ENCODE measurements at places on chromosomes 3 and 15. TPM values are rescaled to one million over a fixed set of nuclear protein-coding genes. Genes with fewer than 3 reads are reported as not detected.

The MED12L gene
- 1.2 TPM for total RNA-seq

The AP4E1 gene
- 12.1 TPM for total RNA-seq

The CYP1A2 gene
- not detected for total RNA-seq

The GOLGA6L25 gene
- not detected for total RNA-seq

The TRPM1 gene
- not detected for total RNA-seq

The CYP8B1 gene
- total RNA-seq, result not detected

The SLC12A8 gene
- 0.78 TPM for total RNA-seq

The C2CD4B gene
- total RNA-seq, result 2.5 TPM

The NCKIPSD gene
- total RNA-seq, result 49.6 TPM

The IL12A gene
- not detected for total RNA-seq

- no peak for DNase-seq
- peaks cover 9% of the 10 kb centered on the region for H3K4me1 ChIP-seq
- H3K36me3 ChIP-seq, result no peaks in the 10 kb centered on the region
- peak overlapping the region; percentile 59 for H3K4me3 ChIP-seq
- no peak overlapping the region for H3K27ac ChIP-seq
These were observed 1.2 kb downstream of the IGDCC4 start for GRCh38 chr15:65421360-65422215.

DNA sequence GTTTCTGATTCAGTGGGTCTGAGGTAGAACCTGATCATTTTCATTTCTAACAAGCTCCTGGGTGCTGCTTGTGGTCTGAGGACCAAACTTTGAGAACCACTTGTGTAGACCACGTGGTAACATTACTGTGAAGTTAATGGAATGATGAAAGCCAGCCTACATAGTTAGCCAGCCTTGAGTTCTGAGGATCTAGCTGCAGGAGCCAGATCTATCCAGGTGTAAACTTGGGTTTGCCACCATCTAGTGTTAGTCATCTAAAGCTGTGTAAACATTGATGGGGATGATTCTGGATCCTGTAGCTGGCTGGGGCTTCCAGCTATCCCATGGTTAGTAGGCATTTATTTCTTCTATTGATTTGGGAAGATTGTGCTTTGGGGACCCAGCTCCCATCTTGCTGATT, 170.0 kb downstream of the TMEM108 start:
- H3K36me3 ChIP-seq, result no peaks in the 10 kb centered on the region
- H3K4me3 ChIP-seq, result no peak overlapping the region
- no peaks in the 10 kb centered on the region for H3K27me3 ChIP-seq

DNA sequence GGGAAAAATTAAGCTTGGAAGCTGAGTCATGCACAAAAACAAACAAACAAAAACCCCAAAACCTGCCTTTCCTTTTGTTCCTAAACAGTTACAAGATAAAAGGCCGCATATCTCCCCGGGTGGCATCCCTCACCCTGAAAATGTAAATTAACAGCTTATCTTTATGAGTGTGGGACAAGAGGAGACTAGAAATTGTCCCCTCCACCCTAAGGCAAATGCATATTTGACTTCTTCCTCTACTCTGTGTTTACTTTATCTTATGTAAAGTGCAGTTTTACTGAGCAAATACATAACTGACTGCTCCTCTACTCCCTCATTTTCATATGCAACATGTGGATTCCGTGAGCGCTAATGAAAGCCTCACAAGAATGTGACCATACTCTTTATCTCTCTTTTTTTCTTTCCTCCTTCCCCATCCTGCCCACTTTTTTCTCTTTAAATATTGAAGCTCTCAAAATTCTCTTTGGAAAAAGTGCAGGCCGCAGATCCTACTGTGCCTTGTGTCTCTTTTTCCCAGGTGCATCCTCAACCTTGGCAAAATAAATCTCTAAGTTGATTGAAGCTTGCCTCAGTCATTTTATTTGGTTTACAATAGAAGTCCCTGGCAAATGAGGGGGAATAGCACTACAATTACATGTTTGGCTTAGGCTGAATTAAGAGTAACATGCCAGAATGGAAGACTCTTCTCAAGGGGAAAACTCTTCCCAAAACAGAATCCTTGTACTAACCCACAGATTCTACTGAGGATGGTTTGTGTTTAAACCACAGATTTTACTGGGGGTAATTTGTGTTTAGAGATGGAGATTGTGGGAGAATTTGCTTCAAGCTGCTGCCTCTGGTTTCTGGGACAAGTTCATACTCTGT, 72.7 kb upstream of the WDR72 start:
- H3K36me3 ChIP-seq, result no peaks in the 10 kb centered on the region
- H3K27ac ChIP-seq, result no peak overlapping the region
- no peak for DNase-seq
- no peaks in the 10 kb centered on the region for H3K27me3 ChIP-seq

DNA sequence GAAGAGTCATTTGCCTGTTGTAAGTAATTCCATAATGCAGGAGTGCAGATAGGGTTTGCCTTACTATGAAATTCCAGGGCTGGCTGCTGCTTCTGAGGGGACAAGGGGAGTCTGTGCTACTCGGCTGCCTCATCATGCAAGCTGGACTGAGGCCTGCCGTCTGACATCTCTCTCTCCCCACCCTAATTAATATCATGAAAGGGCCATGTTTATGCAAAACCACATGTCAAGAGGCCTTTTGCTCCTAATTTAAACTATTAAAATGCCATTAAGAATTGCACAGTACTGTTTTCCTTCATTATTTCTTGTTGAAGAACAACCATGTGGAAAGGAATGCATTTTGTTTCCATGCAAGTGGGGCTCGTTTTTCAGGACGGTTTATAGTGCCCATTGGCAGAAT, 26.3 kb downstream of the CHST2 start:
- no peaks in the 10 kb centered on the region for H3K27me3 ChIP-seq
- no peak for DNase-seq
- H3K4me3 ChIP-seq, result no peak overlapping the region

GRCh38 chr3:127588806-127589577, 1.5 kb downstream of the TPRA1 start:
- no peaks in the 10 kb centered on the region for H3K27me3 ChIP-seq
- peak overlapping the region; percentile 93 for H3K4me3 ChIP-seq
- no peak for DNase-seq
- peaks cover 5% of the 10 kb centered on the region for H3K36me3 ChIP-seq
- H3K4me1 ChIP-seq, result peaks cover 64% of the 10 kb centered on the region

DNA sequence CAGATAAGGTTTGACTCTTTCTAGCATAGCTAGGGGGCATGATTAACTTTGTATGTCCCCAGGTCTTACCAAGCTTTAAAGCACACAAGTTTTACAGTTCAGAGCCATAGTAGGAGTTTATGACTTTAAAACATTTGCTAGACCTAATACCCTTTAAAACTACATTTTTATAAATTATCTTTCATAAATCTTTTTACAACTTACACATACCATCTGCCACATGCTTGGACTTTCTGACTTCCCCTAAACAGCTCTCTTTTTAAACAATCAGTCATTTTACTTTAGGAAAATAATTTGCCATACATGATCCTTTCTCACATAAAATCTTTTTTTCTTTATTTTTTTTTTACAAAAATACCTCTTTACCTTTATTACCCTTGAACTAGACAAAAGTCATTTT, 735.3 kb upstream of the CADM2 start:
- H3K4me1 ChIP-seq, result no peaks in the 10 kb centered on the region
- H3K27ac ChIP-seq, result no peak overlapping the region
- no peaks in the 10 kb centered on the region for H3K36me3 ChIP-seq
- H3K27me3 ChIP-seq, result no peaks in the 10 kb centered on the region

DNA sequence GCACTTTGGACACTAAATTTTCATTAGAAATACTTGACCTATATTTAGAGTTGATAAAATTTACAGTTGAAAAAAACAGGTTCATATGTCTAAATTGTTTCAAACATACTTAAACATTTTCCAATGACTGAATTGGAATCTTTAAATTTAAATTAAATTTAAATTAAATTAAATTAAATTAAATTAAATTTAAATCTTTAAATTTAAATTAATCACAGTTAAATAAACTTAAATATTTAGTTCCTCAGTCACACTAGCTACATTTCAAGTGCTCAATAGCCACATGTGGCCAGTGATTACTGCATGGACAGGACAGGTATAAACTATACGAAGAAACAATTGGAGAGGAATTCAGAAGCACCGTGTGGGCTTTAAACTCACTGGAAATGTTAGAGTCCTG, 16.8 kb downstream of the LRRC3B start:
- DNase-seq, result no peak
- H3K27me3 ChIP-seq, result no peaks in the 10 kb centered on the region

GRCh38 chr3:9345041-9345440, 17.8 kb upstream of the THUMPD3 start:
- H3K27me3 ChIP-seq, result no peaks in the 10 kb centered on the region
- no peak for DNase-seq
- no peak overlapping the region for H3K4me3 ChIP-seq

- DNase-seq, result no peak
- no peaks in the 10 kb centered on the region for H3K27me3 ChIP-seq
- H3K27ac ChIP-seq, result no peak overlapping the region
- no peak overlapping the region for H3K4me3 ChIP-seq
- no peaks in the 10 kb centered on the region for H3K4me1 ChIP-seq
These were observed 45.7 kb downstream of the MORC1 start for GRCh38 chr3:109072194-109072593.

DNA sequence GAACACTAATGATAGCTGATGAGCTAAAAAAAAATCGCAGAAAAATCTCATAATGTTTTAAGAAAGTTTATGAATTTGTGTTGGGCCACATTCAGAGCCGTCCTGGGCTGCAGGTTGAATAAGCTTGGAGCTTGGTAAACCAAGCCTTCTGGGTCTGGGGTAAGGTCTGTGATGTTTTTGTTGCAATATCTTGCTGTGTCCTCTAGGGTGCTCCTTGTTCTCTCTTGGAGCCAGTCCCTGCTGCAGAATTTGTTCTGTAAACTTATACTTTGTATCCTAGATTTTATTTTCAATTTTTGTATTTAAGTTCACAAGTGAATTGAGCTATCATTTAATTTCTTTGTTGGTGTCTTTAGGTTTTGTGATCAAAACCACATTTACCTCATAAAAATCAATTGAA, 143.7 kb downstream of the NR1D2 start:
- no peaks in the 10 kb centered on the region for H3K27me3 ChIP-seq
- no peak overlapping the region for H3K4me3 ChIP-seq
- H3K4me1 ChIP-seq, result no peaks in the 10 kb centered on the region
- no peak for DNase-seq
- H3K27ac ChIP-seq, result no peak overlapping the region
- no peaks in the 10 kb centered on the region for H3K36me3 ChIP-seq

GRCh38 chr3:194673761-194674160, 1.8 kb upstream of the LSG1 start:
- no peaks in the 10 kb centered on the region for H3K4me1 ChIP-seq
- peaks cover 2% of the 10 kb centered on the region for H3K36me3 ChIP-seq
- no peak overlapping the region for H3K27ac ChIP-seq

- H3K4me3 ChIP-seq, result no peak overlapping the region
- no peaks in the 10 kb centered on the region for H3K27me3 ChIP-seq
- H3K27ac ChIP-seq, result no peak overlapping the region
- no peaks in the 10 kb centered on the region for H3K36me3 ChIP-seq
These were observed 87.5 kb downstream of the ATP2B2 start for GRCh38 chr3:10417847-10418246.

- H3K4me3 ChIP-seq, result no peak overlapping the region
- DNase-seq, result no peak
- H3K36me3 ChIP-seq, result no peaks in the 10 kb centered on the region
- H3K27ac ChIP-seq, result no peak overlapping the region
- no peaks in the 10 kb centered on the region for H3K4me1 ChIP-seq
- H3K27me3 ChIP-seq, result no peaks in the 10 kb centered on the region
These were observed 304.5 kb downstream of the AGBL1 start for GRCh38 chr15:86384186-86384585.

- H3K36me3 ChIP-seq, result no peaks in the 10 kb centered on the region
- H3K4me3 ChIP-seq, result no peak overlapping the region
- H3K4me1 ChIP-seq, result peaks cover 7% of the 10 kb centered on the region
- no peaks in the 10 kb centered on the region for H3K27me3 ChIP-seq
These were observed 50.9 kb downstream of the TLE3 start for GRCh38 chr15:70046679-70047369.

DNA sequence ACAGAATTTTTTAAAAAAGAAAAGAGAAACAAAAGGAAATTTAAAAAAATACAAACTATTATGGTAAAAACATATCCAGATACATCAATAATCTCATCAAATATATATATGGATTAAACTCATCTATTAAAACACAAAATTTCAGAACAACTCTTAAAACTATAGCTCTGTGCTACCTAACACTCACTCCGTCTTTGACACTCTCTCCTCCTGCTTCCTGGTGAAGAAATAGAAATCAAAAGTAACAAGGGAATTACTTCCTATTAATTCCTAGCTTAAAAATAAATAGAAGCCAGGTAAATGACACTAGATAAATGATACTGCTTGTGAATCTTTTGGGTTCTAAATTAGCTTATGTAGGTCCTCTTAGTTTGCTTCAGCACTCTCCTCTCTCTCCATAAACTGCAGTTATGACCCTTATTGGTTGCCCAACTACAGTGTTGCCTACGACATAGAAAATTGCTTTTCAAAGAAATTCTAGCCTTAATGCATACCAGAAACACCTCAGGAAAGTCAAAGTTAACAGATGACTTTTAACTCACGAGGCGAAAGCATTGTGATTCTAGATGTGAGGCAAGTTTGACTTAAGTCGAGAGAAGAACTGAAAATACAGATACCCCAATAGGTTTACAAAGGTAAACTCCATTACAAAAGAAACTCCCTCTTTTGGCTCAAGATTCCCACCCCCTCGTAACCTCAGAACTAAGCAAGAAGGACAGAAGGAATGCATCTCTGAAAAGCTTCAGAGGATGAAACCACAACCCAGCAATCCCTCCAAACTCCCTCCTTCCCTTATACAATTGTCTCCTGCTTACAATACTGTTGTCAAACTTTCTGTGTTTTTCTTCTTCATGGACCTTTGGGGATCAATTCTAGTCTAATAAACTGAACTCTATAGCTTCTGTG, 394.7 kb downstream of the FGF12 start:
- no peak for DNase-seq
- H3K36me3 ChIP-seq, result no peaks in the 10 kb centered on the region
- H3K27me3 ChIP-seq, result no peaks in the 10 kb centered on the region
- H3K4me1 ChIP-seq, result no peaks in the 10 kb centered on the region
- H3K4me3 ChIP-seq, result no peak overlapping the region

- no peak overlapping the region for H3K4me3 ChIP-seq
- no peak overlapping the region for H3K27ac ChIP-seq
- H3K36me3 ChIP-seq, result no peaks in the 10 kb centered on the region
- no peak for DNase-seq
- no peaks in the 10 kb centered on the region for H3K4me1 ChIP-seq
- no peaks in the 10 kb centered on the region for H3K27me3 ChIP-seq
These were observed 531.3 kb downstream of the ROBO1 start for GRCh38 chr3:79236496-79236895.

DNA sequence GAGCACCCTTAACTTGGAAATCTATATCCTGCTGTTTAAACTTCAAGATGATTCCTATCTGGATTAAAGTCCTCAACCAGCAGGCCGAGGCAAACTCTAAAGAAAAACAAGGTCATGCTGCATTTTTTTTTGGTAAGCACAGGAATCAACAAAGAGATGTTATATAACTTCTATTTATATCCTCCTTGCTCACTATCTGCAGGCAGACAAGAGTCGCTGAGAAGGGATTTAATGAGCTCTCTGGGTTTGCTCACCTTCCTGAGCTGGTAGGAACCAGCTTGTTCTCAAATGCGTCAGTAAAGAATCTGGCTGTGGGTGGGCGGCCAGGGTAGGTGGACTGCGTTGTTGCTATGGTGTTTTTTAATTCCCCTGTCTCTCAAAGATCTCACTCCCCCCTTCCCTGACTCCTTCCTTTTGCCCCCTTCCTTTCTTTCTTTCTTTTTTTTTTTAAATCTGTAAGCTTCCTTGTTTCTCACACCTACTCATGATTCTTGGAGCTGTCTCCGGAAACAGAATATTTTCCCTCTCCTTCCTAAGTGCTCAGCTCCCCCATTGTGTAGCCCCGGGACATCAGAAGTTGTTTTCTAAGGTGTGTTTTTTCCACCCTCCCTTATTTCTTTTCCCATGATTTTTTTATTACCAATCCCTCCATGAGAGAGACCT, 228.8 kb upstream of the BHLHE40 start:
- H3K4me1 ChIP-seq, result peaks cover 19% of the 10 kb centered on the region
- no peaks in the 10 kb centered on the region for H3K27me3 ChIP-seq
- H3K4me3 ChIP-seq, result no peak overlapping the region
- H3K27ac ChIP-seq, result no peak overlapping the region
- no peak for DNase-seq
- H3K36me3 ChIP-seq, result no peaks in the 10 kb centered on the region

All from tibial nerve (tissue), 4 donors.